NCI-H226 (cell line): ENCODE measurements at places on chromosomes 16 and 17.

- no peak for DNase-seq
Measured at GRCh38 chr16:87856791-87857228, 12.5 kb downstream of the SLC7A5 start.

DNA sequence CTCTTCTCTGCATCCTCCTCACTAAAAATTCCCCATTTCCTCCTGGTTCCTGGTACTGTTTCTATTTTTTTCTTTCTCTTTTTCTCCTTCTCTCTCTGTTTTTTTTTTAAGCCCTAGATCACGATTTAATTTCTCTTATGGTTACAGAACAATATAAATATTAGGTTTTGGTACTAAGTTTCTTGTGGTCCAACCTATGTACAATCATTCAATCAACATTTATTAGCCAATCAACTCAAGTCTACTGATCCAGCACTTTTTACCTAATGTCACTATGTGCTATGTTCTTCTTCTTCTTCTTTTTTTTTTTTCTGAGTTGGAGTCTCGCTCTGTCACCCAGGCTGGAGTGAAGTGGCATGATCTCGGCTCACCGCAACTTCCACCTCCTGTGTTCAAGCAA is 12.6 kb downstream of the RTN4RL1 start:
- no peak for DNase-seq

DNA sequence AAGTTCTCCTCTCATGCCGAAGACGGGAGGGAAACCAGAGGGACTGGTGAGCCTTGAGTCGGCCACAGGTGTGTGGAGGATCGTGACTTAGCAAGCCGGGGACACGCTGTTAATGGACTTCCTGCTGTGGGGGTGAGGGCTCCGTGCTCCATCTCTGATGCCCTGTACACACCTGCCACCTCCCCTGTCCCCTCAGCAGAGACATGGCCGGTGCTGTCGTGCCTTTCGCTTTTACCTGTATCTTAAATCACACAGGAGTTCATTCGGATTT is 75.9 kb upstream of the ZNF750 start:
- no peak for DNase-seq

DNA sequence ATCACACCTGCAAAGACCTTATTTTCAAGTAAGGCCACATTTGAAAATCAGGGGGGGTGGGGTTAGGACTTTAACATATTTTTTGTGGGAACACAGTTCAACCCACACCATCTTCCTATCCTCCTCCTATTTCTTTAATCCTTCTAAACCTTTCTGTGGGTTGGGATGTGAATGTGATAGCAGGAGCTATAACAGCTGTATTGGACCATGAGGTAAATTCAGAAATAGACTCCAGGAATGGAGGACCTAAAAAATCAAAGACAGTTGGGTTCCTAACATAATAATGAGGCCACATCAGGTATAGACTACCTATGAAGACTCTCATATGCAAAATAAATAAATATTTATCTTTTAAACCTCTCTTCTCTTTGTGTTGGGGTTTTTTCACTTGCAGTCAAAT is 451.4 kb downstream of the XYLT1 start:
- no peak for DNase-seq

DNA sequence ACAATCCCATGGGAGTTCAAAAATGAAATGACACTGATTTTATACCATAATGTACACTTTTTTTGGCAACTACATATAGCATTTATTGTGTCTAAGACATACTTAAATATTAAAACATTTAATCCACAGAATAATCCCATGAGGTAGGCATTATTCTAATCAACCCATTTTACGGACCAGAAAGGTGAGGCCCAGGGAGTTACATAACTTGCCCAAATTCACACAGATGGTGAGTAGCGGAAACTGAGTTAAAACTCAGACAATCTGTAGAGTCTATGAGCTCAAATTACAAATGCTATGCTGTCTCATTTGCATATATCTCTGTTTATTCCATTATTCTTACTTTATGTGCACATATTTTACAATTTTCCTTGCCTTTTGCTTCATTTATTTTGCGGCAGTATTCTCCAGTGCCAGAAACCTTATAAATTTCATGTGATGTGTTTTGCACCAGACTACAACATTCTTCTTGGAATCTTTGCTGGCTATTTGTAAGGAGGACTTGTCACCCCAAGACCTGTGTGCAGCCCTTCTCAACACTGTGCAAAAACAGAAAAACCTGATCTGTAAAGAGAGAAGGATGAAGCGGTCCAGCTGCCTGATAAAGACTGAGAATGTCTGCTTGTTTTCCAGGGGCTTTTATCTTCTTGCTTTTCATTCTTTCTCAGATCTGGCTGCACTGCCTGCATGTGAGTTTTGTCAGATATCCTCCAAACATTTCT is 2.3 kb upstream of the ABCA9 start:
- no peak for DNase-seq

- no peak for DNase-seq
Measured at GRCh38 chr16:83305092-83305491, 502.7 kb upstream of the HSBP1 start.
